ENCODE measurements at places on chromosomes 5 and 9.

DNA sequence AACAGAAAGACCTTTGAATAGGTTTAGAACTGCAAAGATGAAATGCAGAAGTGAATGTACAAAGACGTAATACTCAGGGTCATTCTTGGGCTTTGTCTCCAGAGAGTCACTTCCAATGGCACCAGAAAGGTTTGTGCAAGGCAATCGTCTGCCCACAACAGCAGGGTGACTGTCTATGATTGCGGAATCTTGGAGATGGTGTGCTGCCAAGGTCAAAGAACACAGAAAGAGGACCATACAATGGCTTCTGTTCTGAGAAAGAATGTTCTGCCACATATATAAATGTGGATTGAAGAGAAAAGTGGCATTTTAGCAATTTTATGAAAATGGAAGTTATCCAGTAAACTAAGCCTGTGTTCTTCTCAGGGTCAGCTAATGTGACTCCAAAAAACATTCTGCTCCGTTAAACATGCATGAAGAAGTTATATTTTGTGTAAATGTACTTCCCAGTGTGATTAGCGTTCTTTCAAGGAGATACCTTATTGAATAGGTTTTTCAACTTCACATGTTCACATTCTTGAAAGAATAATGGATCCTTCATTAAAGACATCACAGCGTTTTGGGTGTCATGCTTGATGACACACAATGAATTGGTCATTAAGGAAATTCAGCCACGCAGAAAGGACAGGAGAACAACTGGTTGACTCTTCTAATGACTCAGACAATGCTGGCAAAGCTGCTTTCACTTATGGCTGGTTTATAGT lies 73.4 kb upstream of the CDH6 start:
- no peak for DNase-seq

DNA sequence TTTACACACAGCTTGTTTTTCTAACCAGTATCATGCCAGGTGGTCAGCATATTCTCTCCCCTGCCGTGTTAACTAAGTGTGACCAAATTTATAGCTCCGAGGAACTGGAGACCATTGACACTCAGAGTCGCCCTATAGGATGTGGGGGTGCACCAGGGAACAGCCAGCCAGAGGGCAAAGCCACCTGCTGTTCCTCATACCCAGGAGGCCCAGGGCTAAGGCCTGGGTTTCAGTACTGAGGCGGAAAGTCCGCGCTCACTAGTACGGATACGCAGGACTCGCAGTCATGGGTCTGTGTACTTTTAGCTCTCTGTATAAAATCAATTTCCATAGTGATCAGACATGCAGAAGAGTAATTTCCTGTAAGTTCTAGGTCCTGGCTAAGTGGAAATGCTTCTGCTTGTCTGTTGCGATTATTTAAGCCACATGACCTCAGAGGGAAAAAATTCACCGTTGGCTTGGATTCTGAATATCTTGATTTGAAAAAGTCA lies 247.0 kb downstream of the AOPEP start:
- DNase-seq, result no peak

DNA sequence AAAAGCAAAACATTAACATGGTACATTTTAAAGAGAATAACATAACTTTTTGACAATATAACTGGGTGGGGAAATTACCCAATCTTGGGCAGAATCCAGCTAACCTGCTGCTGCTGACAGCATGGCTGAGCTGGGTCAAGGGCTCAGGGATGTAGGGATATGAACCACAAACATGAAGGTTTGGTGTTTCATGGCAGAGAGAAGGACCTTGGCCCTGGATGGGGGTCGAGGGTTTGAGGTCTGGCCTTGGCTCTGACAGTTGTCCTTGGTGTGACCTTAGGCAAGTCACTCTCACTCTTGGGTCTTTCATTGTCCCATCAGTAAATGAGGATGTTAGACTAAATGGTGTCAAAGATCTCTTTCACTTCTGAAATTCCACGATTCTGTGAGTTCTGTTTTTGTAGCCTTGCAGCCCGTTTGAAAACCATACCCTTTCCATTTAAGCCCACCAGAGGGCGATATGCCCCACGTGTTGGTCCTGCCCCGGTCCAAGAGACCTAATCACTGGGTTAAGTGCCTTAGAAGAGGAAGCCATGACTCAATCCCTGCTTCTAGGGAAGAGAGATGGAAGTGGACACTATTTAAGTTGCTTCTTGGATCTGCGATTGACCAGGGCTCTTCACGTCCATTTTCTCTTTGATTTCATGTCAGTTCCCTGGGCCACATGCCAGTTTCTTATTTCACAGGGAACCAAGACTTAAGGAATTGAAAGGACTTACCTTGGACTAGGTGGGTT lies 56.8 kb upstream of the TEX48 start:
- DNase-seq, result peak; percentile 45

DNA sequence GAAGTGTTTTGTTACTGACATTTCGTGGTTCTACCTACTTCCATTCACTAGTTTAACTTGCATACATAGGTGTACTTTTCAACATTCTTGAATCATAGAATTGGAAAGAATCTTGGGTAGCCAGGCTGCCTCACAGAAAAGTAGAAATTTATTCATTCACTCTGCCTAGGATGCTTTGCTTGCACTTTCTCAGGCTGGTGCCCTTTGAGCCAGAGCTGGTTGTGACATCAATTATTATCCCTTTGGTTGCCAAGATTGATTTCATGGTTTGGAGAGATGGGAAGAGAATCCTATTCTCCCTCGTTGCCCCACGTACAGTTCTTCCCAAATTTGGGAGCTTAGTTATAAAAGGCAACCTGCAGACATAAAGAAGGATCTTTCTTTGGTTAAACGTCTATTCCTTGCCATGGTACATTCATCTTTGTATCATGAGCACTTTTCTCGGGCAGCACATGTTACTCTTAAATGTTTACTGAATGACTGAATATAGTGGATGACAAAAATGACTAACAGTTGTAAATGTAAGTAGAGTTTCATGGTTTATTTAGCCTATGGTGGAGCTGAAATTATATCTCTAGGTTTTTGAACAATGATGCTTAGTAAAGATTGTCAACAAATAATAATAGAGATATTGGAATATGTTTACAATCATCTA lies 195.5 kb downstream of the COMMD10 start:
- no peak for DNase-seq

GRCh38 chr9:35956651-35957050 lies 1.3 kb downstream of the OR2S2 start:
- no peak for DNase-seq

DNA sequence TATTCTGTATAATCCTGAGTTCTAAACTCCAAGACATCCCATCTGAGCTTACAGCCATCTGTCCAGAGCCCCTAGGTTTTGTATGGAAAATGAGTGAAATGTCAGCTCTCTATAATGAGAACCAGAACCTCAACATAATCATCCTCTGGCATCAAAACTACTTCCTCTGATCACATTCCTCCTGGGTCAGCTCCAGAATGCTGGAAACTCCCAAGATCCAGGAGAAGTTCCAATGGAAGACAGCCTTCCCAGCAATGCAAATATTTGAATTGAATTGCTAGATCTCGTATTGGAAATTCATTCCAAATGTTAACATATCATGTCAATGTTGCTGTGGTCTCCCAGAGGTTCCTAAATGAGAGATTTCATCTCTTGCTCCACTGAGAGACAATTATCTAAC lies 23.8 kb downstream of the C9 start:
- DNase-seq, result no peak

DNA sequence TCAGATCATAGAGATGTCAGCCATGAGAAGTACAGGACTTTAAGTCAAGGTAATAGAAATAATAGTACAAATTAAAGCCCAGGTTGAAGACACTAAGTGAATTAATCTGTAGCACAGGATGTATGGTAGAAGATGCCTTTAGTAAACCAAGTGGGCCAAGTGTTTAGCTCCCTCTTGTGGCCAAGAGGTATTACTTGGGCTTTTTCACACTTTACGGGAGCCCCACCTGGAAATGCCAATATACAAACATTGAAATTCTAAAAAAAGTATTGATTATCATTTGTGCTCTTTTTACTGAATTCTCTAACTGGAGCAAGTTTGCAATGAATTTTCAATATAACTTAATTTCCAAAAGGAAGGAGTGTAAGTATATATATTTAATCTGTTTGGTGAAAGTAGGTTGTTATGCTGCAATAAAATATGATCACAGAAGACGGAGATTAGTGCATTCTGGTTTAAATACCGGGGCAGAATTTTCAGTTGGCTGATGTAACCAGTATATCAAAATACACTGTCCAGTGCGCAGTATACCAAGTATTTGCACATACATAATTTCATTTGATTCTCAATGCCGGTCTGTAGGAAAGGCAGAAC lies 84.7 kb downstream of the PARP8 start:
- DNase-seq, result peak; percentile 3

- DNase-seq, result no peak
These were observed 21.8 kb downstream of the PANK3 start for GRCh38 chr5:168557389-168557788.

DNA sequence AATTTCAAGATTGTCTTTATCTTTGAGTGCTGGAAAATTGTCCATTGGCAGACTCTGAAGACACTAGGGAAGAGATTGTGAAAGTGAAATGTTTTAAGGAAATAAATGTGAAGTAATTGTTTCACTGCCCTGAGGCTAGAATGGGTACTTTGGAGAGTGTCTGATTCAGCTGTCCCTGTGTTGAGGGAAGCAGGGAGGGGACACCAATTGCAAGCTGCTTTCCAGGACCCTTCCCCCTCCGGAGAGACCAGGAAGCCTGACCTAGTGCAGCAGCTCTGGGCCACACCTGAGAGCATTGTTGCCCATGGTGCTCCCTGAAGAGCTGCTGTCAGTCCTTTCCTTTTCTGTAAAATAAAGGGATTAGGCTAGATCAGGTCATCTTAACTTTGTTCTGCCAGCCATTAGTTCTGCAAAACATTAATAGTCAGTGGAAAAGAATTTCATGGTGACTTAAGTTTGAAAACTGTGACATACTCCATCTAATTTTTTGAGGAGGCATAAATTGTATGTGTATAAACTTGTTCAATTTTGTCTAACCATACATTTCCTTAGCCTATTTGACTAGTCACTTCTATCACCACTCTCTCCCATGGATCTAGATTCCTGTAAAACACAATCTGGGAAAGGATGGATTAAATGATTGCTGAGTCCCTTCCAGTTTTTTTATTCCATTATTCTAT lies 18.8 kb downstream of the MAP1B start:
- DNase-seq, result no peak

GRCh38 chr5:17219469-17219868 lies 2.0 kb downstream of the BASP1 start:
- no peak for DNase-seq

DNA sequence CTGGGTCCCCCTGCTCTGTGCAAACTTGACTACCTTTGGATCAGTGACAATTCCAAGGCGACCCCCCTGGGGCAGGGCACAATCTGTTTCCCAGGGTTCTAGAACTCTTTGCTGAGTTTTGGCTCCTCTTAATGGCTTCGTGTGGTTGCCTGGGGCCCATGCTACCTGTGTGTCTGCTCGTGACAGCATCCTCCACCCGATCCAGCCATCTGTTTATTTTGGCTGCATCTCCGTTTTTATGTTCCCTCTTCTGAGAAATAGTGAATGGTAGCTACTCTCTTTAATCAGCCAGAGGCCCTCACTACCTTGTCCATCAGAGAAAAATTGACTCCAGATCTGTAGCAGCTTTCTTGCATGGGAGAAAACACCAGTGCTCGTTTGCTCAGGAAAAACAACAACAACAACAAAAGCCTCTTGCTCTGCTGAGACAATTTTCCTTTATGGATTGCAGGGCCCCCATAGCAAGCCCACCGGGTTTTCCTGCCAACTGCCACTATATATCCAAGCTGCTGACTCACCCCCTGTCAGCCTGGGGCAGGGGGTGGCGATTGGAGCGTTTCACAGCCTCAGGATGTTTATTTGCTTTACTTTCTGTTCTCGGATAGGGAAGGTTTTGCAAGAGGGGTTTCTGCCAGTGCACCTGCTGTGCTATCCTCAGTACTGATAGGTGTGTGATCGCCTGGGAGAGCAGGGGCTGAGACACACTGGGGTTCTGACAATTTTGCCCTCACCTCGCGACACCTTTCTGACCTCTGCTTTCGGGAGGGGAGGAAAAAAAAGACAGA lies 607.8 kb downstream of the BNC2 start:
- no peak for DNase-seq

- DNase-seq, result no peak
These were observed 27.1 kb downstream of the ZNF608 start for GRCh38 chr5:124719113-124719967.

DNA sequence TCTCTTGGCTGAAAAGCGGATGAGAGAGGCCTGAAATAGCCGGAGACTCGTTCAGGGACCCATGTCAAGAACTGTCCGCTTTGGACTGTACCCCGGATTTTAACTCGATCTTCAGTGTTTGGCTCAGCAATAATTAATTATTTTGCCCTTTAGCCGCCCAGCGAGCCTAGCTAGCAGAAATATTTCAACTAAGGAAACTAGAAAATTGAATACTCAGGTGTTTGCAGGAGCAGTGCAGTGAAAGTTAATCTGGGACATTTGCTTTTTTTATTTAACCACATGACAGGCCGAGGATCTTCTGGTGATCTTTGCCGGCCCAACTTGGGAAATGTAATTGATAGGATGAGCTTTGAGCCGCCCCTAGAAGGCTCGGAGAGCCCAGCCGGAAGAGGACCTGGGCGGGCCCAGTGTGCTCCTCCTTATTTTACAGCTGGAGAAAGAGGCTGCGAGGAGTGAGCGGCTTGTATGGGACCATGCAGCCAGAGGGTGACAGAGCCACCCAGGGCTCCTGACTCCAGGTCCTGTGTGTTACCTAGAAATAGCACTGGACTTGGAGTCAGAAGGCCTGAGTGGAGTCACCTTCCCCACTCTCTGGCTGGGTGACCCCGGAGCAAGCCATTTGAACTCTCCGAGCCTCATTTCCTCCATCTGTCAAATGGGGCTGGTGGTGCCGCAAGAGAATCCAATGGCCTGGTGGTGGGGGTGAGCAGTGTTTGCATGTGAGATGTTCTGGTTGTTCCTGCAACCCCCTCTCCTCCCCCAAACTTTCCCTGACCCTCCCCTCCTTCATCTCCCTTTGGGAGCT lies 2.4 kb downstream of the PPARGC1B start:
- DNase-seq, result no peak

- no peak for DNase-seq
These were observed 59.7 kb downstream of the HMHB1 start for GRCh38 chr5:143871672-143872071.

All from CMK (cell line).